LHCN-M2 (cell line): ENCODE measurements at places on chromosomes 4 and X. TPM values are rescaled to one million over a fixed set of nuclear protein-coding genes. Genes with fewer than 3 reads are reported as not detected.

- DNase-seq = no peak
These were observed 339.8 kb downstream of the BCOR start for GRCh38 chrX:39757971-39758370.

DNA sequence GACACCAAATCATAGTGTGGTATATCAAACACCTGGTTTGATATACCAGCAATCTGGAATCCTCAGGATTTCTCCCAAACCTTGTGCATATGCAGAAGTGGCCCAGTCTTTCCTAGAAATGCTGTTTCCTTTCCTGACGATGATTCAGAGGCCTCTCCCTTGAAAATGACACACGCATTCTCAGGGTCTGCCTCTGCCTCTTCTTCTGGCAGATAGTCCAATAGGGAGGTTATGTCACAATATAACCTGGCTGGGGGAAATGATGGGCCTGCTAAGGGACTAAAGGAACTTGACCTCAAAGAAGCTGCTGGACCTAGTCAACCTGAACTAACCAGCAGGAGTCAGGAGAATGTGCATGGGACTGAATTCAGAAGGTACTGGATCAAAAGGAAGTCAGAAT lies 435.2 kb downstream of the IDS start:
- DNase-seq = no peak

GRCh38 chrX:154804261-154804956 lies 876 bp downstream of the MPP1 start:
- no peak for DNase-seq

SLIT2 gene
- total RNA-seq = 2.0 and 2.8 TPM in 2 replicates

GRCh38 chr4:189207872-189208271 lies 732.8 kb upstream of the FRG1 start:
- no peak for DNase-seq

- no peak for DNase-seq
These were observed 174.2 kb upstream of the ETNPPL start for GRCh38 chr4:108937066-108937465.

GRCh38 chr4:120841580-120841979 lies 80.9 kb downstream of the PRDM5 start:
- DNase-seq = no peak
